ENCODE measurements at places on chromosomes 6 and 20. TPM values are rescaled to one million over a fixed set of nuclear protein-coding genes. Genes with fewer than 3 reads are reported as not detected.
A peak's percentile ranks its signal among the peaks of the same experiment; 100 is the strongest.

- no peak for DNase-seq
These were observed 29.4 kb downstream of the RAET1L start for GRCh38 chr6:149995971-149996370.

DNA sequence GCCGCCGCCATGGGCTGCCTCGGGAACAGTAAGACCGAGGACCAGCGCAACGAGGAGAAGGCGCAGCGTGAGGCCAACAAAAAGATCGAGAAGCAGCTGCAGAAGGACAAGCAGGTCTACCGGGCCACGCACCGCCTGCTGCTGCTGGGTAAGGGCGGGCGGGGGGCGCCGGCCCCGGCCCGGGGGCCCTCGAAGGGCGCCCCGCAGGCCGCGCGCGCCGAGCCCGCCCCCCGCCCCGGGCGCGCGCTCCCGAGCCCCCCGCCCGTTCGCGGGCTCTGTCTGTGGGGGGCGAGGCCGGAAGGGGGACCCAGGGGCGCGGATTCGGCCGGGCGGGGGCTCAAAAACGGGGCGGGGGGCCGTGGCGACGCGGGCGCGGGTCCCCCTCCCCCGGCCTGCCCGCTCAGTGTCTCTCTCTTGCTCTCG, 39.2 kb downstream of the GNAS start:
- peak; percentile 51 for DNase-seq

DNA sequence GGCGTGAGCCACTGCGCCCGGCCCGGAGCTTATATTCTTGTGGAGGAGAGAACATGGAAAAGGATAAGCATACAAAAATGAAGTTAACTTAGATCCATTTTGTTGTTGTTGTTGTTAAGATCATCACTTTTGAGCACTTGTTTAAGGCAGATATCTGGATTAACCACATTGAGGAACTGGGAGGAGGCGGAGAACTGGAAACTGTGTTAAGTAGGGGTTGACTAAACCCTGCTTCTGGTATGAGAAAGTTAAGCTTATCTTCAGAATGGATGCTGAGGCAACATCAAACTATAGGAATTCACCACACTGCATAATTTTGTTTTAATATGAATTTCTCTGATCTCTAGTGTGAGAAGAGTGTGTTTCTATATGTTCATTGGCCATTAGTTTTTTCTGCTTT, 57.6 kb downstream of the GCNT2 start:
- DNase-seq = no peak

GRCh38 chr6:9982215-9982614, 432.7 kb downstream of the TFAP2A start:
- no peak for DNase-seq

DNA sequence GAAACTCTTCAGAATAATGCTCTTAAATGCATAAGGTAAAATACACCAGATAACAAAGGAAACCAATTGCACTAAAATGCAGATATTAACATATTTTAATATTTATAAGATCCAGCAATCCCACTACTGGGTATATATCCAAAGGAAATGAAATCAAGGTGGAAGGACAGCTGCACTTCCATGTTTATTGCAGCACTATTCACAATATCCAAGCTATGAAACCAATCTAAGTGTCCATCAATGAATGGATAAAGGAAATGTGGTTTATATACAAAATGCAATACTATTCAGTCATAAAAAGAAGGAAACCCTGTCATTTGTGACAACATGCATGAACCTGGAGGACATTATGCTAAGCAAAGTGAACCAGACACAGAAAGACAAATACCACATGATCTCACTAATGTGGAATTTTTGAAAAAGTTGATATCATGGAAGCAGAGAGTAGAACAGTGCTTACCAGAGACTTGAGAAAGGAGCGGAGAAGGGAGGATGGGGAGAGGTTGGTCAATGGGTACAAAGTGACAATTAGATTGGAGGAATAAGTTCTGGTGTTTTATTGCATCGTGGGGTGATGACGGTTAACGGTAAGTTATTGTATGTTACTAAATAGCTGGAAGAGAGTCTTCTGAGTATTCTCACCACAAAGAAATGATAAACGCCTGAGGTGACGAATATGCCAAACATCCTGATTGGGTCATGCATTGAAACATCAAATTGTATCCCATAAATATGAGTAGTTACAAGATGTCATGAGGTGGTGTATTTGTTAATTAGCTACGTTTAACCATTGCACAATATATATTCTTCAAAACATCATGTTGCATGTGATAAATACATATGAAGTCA, 37.9 kb upstream of the RNF24 start:
- no peak for DNase-seq

DNA sequence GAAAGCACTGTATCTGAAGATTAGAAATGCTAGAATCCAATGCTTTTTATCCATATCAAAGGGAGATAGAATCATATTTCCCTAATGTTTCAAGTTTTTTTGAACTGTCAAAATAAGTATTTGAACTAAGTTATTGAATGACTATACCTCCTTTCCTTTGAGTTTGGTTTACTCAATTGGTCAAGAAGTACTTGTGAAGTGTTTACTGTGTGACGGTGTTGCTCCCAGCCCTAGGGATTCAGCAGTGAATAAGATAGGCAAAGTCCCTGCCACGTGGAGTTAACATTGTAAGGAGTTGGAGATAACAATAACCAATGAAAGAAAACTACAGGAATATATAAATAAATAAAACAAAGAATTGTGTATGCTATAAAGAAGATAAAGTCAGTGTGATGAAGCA, 535.9 kb downstream of the FRK start:
- no peak for DNase-seq

Gene PPP1R16B
- total RNA-seq = under 0.01 TPM

Gene CDK19
- 10.2 TPM for total RNA-seq

Gene ADTRP
- 2.8 TPM for total RNA-seq

Gene SLC17A3
- total RNA-seq = not detected

Gene BTN1A1
- total RNA-seq = not detected
